ENCODE measurements at places on chromosomes 11 and 22.

DNA sequence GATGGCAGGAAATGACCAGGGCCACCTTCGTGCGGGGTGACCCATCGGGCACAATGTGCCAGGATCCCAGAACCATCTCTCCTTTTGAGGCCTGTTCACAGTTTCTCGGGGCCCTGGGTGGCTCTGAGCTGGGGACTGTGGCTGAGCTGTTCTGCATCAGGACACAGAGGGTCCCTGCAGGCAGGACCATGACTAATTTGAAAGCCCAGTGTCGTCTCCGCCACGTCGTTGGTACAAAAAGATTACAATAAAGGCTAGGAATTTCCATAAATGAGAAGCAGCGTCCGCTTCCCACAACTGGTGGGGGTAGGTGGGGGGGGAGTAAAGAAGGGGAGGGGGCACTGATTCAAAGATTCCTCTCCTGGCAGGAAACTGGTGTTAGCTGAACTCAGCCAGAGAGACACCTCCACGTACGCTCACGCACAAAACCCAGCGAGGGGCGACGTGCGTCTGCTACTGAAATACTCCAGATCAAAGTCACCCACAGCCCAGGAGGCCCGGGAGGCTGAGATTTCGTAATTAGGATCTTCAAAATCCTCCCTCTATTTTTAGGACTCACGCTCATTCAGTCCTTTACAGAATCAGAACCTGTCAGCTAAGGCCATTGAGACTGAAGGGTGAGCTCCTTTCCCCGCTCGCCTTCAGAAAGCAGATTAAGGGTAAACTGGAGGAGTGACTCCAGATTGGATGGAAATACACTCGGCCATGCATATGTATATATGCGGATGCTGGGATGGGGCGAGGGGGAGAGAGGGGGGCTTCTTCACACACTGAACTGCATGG lies 11.0 kb downstream of the MN1 start:
- DNase-seq: no peak

GRCh38 chr11:29125606-29126005 lies 891.2 kb downstream of the KCNA4 start:
- DNase-seq: no peak

DNA sequence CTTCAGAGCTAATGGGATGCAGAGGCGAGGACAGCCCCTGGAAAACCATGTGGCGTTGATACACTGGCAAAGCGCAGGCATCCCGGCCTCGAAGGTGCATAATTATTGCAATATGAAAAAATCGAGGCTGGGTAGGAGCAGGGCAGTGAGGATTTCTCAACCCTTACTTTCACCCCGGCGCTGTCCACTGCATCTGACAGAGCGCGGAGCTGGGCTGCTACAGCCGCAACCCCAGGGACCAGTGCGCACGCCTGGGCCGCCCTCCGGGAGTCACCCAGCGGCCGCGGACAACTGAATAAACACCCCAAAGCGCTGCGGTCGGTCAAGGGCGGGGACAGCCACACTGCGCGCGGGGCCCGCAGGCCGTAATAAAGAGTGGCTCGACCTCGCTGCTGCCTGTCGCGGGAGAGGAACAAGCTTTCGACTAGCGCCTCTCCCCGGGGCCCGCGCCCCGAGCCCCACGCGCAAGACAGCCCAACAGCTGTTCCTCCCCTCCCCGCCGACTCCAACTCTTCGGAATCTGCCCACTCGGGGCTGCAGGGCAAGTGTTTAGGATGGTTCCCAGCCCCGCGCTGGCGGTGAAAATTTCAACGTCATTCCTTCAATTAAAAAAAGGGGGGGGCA lies 3.6 kb upstream of the WT1 start:
- peak; percentile 18 for DNase-seq

DNA sequence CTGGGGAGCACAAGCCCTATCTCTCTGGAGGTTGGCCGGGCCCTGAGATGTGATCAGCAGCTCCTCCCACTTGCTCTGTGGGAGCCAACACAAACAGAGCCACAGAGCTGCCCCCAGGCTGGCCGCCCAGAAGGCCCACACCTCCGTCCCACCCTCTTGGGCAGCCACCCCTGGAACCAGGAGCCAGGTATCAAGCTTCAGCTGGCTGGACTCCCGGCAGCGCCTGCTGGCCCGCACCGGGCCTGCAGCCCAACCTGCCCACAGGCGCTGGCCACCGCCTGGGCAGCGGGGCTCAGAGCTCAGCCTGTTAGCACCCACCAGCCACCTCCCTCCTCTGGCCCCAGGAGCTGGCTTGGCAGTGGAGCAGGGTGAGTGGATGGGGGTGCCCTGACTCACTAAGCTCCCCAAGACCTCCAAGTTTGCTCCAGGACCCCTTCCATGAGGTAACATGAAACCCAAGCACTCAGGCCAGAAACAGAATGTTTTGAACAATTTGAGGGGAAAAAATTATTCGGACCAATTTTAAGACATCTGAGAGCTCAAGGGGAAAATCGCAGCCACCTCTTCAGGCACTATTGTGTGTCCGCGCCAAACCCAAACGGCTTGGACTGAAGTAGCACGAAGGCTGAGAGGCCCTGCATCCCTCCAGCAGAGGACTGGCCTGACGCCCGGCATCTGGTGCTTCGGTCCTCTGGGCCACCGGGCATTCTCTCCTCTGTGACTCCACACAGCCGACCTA lies 450.8 kb downstream of the SOX6 start:
- DNase-seq: no peak

DNA sequence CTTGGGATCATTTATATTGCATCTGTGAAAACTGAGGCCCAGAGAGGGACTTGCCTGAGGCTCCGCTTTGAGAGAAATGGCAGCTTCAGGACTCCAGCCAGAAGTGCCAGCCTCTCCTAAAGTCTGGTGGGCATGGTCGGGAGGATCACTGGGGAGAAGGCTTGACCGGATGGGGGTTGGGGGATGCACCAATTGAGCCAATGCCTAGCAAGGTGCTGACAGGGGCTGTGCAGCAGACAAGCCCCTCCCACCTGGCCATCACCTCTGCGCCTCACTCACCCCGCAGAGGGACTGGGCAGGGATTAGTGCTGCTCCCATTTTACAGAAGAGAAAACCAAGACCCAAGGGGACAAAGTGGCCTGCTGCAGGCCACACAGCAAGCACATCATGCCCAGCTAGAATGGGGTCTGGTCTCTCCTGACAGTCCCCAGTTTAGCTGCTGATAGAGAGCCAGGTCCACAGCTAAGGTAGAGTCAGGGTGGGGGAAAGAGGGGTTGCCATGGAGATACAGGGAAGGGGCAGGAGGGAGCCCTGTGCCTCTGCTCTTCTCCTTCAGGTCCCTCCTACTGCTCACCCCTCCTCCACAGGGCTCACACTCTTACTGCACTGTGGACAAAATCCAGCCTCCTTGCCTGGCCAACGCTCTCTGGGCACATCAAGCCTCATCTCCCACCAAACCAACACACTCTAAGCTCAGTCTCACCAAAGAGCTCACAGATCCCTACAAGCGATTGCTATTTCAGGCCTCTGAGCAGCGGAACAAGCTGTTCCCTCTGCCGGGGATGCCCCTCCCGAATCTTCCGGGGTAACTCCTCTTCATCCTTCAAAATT lies 29.5 kb downstream of the TEF start:
- DNase-seq: no peak

DNA sequence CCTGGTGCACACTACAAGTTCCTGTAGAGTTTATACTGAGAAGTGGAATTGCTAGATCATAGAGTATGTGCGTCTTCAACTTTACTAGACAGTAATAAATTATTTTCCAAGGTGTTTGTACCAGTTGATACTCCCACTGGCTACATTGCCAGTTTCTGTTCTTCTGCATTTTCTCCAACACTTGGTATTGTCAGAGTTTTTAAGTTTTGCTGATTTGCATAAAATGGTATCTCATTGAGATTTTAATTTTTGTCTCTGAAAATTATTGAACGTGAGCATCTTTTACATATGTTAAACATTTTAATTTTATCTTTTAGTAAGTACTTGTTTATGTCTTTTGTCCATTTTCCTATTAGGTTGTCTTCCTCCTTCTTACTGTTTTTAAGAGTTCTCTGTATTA lies 7.3 kb downstream of the TBCEL start:
- DNase-seq: no peak

GRCh38 chr22:32518381-32518780 lies 43.8 kb downstream of the FBXO7 start:
- DNase-seq: no peak

GRCh38 chr11:117980280-117980679 lies 5.9 kb upstream of the IL10RA start:
- DNase-seq: no peak

DNA sequence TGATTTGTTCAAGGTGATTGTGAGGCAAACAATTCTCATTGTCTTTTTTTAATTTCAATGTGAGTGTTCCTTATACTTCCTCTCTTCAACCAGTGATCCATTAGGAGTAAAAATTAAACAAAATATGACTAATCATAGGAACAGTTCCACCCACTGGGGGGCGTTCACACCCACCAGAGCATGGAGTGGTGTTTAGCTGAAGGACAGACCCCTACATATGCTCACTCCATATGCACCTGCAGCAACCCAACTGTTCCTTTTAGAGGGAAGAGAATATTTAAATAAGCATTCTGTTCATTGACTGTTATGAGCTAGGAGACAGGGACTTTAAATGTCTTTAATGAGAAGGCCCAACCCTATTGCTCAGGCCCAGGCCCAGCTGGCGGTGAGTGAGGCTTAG lies 78.7 kb upstream of the DRD2 start:
- DNase-seq: no peak

DNA sequence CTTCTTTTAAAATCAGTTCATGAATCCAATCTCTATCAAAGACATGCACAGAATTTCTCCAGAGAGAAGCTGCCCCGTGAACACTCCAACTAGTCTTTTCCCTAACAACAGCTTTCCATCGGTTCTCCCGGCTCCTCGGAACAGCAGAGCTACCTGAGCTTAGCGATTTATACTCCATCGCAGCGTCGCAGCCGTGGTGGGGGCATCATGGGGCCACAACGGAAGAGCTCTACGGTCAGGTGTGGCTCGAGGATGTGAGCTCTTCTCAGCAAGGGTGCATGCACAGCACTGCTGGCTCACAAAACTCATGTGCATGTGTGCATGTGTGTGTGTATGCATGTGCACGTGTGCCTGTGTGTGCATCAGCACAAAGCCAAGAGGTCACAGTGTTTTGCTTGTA lies 11.7 kb upstream of the MOB2 start:
- DNase-seq: no peak

GRCh38 chr11:19121646-19122045 lies 4.7 kb downstream of the ZDHHC13 start:
- DNase-seq: no peak

DNA sequence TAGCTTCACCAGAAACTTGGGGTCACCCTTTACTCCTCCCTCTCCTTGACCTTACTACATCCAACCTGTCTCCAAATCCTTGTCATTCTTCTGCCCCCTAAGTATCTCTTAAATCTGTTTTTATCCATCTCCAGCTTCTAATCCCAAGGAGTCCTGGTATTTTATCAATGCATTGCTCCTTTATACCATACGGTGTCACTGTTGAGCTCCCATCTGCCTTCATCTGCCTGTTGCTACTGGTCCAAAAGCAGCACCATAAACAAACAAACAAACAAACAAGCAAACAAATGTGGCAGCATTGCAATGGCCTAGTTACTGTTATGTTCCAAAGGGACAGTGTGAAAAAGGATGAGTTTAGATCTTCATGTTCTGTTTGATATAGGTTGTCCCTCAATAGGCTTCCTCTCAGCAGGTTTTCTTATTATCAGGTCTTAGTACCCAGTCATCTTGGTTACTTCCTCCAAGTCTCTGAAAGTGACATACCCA lies 34.2 kb downstream of the DNHD1 start:
- peak; percentile 57 for DNase-seq

GRCh38 chr11:17135916-17136683 lies 58.6 kb upstream of the RPS13 start:
- DNase-seq: no peak

DNA sequence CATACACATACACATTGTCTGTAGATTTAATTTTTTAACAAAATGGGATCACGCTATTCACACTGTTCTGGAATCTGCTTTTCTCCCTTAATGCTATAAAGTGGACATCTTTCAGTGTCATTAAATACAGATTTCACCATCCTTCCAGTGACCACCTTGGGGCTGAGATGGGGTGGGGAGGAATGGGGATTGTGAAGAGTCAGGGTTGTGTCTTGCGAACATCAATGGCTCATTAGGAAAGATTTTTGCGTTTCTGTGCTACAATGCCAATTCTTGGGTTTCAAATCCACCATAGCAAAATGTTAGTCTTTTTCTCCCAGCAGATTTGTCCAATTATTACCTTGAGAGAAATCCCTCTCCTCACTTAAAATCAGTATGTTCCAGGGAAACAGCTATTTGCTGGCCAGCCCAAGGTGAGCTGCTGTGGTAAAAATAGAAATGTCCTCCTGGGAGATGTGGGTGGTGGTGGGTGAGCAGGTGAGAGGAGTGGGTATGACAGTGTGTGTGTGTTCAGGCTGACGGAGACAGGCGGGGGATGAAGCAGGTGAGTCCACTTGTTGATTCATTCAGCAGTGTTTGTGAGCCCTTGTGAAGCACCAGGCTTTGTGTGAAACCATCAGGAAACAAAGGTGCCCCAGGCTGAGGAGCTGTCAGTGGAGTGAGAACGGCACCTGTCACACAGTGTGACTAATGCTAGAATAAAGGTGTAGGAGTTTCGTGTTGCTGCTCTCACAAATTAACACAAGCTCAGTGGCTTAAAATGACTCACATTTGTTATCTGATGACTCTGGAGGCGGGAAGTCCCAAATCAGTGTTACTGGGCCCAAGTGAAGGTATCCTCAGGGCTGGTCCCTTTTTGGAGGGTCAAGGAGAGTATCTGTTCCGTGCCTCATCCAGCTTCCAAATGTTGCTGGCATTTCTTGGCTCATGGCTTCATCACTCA lies 1.7 kb upstream of the CBX6 start:
- peak; percentile 71 for DNase-seq

GRCh38 chr11:64379160-64379559 lies 20.2 kb downstream of the RPS6KA4 start:
- no peak for DNase-seq

DNA sequence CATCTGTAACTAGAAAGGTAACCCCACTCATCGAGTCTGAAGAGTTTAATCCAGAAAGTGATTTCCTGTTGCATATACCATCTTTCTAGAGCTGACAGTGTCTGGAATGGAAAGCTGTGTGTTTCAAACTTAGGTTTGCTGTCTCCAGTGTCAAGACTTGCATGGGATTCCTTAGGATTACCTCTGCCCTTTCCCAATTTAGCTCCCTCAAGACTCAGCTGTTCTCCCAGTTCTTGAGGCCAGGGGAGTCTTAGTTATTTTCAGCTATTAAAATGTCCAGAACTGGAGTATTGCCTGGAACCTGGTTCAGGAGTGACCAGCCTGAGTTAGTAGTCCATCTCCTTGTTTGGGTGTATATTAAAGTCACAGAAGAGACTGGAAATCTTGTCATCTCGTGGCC lies 25.0 kb upstream of the LDHA start:
- DNase-seq: no peak

Data from GM20000 (cell line).